ENCODE measurements at places on chromosomes 4 and X.

DNA sequence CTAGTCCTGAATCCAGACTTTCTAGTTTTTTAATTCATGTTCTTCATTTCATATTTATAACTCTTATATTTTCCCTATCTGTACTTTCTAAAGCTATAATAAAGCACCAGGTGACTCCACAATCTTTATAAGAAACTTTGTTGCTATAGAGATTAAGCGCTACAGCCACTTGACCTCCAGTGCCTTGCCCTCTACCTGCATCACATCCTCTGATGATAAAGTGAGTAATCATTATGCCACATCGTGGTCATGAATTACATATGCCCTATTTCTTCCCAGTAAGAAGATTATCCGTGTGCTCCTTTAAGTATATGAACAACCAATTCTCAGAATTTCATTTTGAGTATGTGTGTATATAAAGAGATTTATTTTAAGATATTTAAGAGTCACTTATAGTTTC is 6.8 kb upstream of the DYNLT3 start:
- DNase-seq = no peak

- DNase-seq = no peak
These were observed 111.1 kb downstream of the HMX1 start for GRCh38 chr4:8760561-8760960.

DNA sequence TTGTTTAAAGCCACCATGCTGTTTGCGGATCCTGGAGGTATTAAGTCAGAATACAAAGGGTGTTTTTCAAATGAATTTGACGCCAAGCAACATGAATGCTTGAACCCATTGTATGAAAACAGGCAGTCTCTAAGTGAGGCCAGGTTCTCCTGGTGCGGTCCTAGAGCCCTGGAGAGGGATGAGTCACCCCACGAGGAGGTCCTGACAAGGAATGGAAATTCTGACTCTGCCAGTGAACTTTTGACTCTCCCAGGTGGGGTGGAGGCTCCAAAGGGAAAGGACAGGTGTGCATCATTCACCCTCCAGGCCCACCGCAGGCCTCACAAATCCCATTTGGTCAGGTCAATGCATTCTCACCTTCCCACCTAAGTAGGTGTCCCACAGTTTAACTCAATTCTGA is 1.5 kb downstream of the TRIM2 start:
- no peak for DNase-seq

GRCh38 chrX:48540028-48540375 is 488 bp downstream of the TBC1D25 start:
- peak; percentile 57 for DNase-seq

DNA sequence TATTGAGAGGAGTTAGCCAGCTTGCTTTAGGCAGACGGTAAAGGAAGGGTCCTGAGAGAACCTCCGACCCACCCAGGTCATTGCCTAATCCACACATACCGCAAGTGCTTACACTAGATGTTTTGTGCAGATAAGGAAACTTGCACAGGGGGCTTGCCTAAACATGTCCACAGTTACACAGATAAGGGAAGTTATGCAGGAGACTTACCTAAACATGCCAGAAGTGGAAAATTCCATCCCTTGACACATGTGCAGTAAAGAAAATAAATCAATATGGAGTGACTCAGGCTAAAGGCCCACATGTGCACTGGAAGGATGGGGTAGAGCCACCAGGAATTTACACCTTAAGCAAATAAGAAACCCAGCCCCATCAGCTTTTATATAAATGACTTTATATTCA is 232.8 kb upstream of the HDX start:
- DNase-seq = no peak

GRCh38 chr4:111028795-111029194 is 405.9 kb upstream of the PITX2 start:
- no peak for DNase-seq

DNA sequence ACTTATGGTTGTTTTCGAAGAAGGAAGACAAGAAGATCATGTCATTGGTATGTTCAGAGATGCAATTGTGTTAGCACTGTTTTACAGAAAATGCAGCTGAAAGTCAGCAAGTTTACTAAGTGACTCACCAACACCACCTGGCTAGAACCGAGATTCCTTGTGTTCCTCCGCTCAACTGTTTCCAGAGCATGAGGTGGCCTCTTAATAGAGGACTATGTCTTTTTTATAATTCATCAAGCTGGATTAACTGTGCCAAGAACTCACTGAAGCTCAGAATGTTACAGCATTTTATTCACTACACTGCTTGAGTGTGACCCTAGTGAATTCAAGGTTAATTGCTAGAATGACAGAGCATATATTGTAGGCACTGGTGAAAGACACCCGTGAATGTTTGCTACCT is 1573.5 kb upstream of the TENM3 start:
- no peak for DNase-seq

GRCh38 chrX:2898846-2899512 is 30.2 kb downstream of the ARSD start:
- DNase-seq = no peak

DNA sequence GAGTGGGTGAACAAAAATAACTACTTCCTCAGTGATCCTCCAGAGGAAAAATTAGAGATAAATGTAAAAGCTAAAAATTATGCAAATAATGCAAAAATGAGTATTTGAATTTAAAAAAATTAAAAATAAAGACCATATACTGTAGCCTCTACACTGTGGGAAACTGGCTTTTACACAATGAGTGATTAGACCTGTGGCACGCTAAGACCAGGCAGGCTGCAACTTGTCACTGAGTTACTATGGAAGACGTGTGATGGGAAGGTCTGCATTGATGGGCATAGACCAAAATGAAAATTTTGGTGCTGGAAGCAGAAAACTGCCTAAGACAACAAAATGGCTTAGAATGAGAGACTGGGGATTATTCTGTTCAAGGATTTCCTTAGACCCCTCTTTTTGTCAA is 30.2 kb downstream of the BTC start:
- no peak for DNase-seq

Data from NCI-H2107 (cell line).